ENCODE measurements at places on chromosomes 16 and 17.

- DNase-seq: no peak
Measured at GRCh38 chr17:62868723-62869122, 60.6 kb upstream of the MARCHF10 start.

DNA sequence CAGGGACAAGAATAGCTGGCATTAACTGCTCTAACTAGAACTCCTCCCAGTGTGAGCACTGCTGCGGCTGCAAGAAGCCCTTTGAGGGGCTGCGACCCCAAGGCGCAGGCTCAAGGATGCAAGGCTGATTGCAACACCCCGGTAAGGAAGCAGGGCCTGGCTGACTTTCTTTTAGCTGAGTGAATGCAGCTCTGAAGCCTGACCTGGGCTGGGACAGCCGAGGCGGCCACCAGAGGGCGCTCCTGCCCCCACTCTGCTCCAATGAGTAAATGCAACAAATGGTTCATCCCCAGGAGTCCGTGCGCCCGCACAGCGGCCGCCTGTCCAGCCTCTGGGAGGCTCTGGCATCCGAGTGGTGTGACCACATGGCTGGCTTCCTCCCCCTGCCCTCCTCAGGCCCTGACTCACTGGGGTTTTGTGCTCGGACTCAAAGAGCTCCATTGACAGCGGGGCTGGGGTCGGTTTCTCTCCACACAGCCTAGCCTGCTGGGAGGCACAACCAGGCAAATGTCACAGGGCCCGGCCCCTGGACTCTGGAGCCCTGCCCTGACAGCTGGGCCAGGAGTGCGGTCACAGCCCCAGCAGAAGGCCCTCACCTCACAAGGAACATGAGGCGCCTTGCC lies at the start of gene SMIM5:
Gene SMIM5 (plus strand): TSS at position 572 of the 623 bp plus-strand sequence. CDS start 6,768 bp downstream, outside the sequence.
- DNase-seq: peak; percentile 33

- no peak for DNase-seq
Measured at GRCh38 chr16:81516478-81517149, 72.0 kb downstream of the CMIP start.

DNA sequence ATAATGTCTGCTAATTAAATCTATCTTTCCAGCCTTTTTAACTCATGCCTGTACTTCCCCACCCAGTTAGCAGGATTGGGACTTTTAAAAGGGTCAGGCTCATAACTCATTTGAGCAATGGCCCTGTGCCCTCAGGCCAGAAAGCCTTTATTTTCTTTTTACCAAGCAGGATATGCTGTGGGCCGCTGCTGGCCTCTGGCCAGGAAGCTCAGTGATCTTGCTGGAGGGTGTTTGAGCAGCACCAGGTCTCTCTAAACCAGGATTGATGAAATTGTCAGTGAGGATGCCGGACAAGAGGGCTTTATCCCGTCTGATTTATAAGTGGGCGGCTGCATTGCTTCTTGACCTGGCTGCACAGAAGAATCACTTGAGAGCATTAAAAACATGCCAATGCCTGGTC lies 187.8 kb downstream of the RAB11FIP4 start:
- no peak for DNase-seq

GRCh38 chr16:54630284-54630967 lies 300.2 kb upstream of the IRX5 start:
- DNase-seq: no peak

GRCh38 chr17:37160944-37161343 lies 212.2 kb downstream of the AATF start:
- no peak for DNase-seq

DNA sequence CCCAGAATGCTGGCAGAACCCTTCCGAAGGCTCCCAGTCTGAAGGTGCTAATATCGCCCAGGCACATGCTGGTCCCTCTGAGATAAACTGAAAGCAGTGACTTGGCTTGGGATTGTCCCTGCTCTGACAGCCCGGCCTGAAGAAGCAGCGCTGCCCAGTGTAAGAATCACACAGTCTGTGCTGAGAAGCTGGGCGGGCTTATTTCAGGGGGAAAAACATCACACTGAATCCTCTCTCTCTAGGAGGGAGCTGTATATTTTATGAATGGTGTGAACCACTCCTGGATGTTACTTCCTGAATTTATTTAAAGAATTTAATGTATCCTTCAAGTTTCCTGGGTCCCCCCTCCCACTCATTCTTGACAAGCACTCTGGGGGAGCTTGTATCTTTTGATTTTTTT lies 36.3 kb downstream of the GAS7 start:
- no peak for DNase-seq

GRCh38 chr17:65022751-65023700 lies 33.5 kb downstream of the GNA13 start:
- DNase-seq: peak; percentile 45

GRCh38 chr17:75130632-75131277 lies 787 bp downstream of the NT5C start:
- no peak for DNase-seq
